Stimulated activated CD8-positive, alpha-beta memory T cell treated with anti-CD3 and anti-CD28 coated beads, Interleukin-7, amount 100 ng/mL, for 4 hours (primary cell): ENCODE measurements at places on chromosomes 16 and 17.

DNA sequence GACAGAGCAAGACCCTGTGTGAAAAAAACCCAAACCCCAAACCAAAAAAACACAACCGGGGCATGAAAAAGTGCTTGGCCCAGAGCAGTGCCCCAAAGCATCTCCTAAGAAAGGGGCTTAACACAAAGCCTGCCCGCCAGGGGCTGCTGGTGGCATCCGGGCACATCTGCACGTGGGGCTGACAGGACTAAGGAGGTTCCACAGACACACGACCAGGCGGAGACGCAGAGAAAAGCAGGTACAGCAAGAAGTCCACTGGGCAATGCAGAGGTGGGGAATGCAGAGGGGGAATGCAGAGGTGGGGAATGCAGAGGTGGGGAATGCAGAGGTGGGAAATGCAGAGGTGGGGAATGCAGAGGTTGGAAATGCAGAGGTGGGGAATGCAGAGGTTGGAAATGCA lies 109.2 kb downstream of the ZNF778 start:
- no peak for DNase-seq

GRCh38 chr17:11001651-11002050 lies 163.8 kb upstream of the PIRT start:
- no peak for DNase-seq

DNA sequence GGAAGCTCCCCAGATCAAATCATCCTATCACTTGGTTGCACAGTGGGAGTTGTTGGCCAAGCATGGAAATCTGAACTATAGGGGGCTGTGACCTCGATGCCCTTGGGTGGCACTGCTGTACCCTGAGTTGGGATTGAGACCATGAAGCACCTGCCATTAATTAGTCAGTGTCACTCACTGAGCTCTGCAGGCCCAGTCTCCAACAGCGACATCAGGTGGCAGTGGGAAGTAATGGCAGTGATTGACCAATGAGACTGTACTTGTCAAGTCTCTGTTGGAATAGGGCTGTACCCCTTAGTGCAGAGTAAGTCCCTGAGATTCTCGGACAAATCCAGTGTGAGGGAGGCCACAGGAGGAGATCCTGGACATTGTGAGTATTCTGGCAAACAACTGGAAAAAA lies 118.0 kb upstream of the RPL38 start:
- no peak for DNase-seq

DNA sequence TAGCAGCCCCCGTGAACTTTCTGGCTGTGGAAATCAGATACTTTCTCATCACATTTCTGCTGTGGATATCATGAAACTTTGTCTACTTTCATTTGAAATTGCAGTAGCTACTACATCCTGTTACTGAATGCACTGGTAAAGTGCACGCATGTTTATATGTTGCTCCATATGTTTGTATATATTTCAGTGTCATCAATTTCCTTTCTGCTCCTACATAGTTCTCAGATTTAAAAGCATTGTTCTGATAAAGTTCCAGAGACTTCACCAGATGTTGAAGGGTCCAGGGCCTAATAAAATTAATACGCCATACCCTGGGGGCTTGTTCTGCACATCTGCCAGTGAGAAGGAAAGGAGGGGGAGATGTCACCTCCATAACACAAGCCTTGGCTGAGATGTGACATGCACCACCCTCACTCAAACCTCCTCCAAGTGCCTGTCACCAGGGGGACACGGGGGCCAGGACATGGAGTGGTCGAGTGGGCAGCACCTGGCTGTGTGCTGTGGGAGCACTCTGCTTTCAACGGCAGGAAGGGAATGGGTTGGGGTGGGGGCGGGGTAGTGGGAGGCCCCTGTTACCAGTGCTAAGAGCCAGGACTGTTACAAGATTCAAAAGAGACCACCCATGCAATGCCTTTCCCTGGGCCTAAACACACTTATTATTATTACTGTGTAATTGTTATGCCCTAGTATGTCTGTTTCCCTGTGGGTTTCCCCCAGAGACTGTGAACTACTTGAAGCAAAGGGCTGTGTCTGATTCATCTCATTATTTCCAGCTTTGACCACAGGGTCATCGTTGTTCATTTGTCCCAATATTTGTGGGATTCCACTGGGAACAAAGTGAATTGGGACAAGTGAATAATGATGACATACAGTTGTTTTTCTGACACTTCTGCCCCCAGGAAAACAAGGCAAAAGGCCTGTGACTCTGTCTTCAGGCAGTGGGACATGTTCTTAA lies 193.4 kb downstream of the FOXL1 start:
- no peak for DNase-seq

DNA sequence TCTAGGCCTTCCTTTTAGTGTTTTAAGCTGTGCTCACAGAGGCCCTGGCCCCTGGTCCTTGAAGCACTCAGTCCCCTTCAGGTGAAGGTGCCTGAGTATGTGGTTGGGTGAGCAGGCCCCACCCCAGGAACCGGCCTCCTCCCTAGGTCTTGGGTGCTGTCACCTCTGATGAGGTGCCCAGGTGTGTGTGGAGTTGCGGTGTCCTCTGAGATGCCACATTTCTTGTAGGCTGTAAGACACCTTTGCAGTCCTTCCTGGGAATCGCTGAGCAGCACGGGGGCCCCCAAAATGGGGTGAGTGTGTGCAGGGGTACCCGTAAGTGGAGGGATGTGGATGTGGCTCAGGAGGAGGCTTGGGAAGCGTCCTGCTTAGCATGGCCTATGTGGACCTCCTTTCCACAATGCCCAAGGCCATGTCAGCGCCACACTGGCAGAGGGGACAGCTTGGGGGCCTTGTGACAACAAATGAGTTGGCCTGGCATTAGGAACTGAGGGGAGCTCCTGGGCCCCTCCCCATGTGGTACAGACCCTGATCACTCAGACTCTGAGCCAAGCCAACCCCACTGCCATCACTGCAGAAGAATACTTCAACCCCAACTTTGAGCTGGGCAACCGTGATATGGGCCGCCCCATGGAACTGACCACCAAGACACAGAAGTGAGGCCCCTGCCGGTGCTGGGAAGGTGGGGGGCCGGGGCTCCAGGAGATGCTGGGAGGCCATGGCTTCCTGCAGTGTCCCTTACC lies 11.2 kb downstream of the CORO6 start:
- DNase-seq, result no peak

DNA sequence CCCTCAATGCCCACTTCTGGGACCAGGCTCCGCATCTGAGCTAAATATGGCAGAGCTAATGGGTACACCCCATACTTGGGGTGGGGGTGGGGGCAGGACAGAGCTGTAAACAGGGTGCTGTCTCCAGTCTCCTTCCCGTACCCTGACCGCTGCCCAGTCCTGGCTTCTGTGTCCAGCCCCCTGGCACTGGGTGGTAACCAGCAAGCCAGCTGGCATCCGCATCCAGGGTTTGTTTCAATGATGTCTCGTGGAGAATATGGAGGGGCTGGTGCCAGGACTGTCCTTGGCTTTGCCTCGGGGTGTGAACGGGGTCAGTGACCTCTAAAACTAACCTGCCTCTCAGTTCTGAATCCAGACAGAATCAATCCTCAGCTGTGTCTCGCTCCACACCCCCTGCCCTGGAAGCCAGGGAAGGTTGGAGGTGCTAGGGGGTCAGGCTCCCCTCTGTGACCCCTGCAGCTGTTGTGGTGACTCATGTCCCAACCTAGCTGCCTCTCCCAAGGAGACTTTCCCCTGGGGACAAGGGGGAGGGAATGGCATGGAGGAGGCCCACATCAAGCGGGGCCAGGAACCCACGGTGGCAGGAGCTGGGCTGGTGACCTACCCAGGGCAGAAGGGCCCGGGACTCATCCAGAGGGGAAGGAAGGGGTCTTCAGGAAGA lies 1.5 kb upstream of the PNMT start:
- no peak for DNase-seq

DNA sequence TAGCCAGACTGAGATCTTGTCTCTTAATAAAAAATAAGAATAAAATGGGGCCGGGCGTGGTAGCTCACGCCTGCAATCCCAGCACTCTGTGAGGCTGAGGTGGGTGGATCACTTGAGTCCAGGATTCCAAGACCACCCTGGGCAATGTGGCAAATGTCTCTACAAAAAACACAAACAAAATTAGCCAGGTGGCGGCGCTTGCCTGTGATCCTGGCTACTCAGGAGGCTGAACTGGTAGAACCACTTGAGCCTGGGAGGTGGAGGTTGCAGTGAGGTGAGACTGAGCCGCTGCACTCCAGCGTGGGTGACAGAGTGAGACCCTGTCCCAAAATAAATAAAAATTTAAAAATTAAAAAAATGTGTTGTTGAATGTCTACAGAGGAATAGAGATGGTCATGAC lies 2.9 kb upstream of the DEF8 start:
- DNase-seq, result no peak

DNA sequence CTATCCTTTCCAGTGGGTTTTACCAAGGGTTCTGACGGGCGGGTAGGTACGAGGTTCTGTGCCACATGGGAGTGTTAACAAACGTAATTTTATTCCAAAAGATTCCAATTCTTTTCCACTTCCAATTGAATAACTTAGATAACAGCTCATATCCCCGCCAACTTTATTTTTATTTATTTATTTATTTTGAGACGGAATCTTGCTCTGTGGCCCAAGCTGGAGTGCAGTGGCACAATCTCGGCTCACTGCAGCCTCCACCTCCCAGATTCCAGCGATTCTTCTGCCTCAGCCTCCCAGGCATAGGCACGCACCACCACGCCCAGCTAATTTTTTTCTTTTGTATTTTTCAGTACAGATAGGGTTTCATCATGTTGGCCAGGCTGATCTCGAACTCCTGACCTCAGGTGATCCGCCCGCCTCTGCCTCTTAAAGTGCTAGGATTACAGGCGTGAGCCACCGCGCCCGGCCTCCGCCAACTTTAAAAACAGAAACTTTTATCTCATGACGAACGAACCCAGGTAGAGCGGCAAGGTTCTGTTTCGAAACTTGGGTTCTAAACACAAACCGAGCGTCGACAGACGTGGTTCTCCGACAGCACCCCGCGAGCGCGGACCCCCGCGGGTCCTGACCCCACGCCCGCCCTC lies 613 bp downstream of the ECI1 start:
- no peak for DNase-seq

- DNase-seq, result no peak
Observed at GRCh38 chr17:19716108-19717030, at the start of gene SLC47A2. Gene SLC47A2 (minus strand): TSS chr17:19716584. CDS start chr17:19716555, 29 bp downstream.

DNA sequence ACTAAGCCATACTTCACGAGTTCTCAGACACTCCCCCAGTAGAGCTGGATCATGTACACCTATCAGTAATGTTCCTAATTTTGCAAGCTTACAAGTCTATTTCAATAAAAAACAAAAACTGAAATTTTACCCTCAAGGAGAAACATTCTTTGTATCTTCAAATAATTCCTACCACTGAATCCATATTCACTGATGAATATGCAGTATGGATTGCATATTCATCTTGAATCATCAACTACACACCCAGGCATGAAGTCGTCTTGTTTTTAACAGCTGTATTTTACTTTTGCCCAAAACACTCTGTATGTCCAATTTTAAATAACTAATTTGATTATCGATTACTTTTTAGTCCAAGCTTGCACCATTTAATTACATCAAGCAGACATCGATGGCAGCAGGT lies 31.8 kb downstream of the ZDHHC7 start:
- no peak for DNase-seq

DNA sequence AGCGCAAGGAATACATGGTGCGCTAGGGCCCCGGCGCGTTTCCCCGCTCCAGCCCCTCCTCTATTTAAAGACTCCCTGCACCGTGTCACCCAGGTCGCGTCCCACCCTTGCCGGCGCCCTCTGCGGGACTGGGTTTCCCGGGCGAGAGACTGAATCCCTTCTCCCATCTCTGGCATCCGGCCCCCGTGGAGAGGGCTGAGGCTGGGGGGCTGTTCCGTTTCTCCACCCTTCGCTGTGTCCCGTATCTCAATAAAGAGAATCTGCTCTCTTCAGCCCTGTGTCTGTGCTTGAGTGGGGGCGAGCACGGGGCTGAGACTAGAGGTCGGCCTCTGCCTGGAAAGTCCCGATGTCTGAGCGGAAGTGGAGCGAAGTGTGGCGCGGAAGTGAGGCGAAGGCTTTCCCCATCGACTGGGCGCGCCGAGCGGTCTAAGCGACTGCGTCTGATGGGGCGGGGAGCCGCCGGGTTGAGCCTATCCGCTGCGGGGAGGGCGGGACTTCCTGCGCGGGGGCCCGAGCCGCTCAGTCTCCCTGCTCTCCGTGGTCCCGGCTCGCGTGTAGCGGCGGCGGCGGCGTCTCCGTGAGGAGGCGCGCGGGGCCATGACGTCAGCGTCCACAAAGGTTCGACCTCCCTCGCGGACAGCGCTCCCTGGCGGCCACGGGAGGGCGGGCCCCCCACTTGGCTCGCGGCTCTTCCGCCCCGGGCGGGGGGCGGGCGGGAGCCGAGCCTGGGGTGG lies 2.0 kb downstream of the RNASEK start:
- peak; percentile 99 for DNase-seq

DNA sequence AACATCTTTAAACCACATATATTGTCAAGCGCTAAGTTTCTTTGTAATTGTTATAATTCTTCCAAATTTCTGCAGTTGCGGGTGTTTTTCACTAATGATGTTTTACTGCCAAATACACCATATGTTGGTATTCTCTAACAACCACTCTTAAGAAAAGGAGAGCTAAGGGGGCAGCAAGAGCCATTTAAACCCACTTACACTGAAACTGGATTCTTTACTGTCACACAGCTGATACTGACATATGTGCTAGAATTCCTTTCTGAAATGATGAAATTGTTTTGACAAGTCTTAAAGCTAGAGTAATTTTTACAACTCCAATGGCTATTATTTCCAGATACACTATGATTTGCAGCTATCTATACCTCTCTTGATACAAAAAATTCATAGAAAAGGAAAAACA lies 483.1 kb downstream of the CDH11 start:
- no peak for DNase-seq

DNA sequence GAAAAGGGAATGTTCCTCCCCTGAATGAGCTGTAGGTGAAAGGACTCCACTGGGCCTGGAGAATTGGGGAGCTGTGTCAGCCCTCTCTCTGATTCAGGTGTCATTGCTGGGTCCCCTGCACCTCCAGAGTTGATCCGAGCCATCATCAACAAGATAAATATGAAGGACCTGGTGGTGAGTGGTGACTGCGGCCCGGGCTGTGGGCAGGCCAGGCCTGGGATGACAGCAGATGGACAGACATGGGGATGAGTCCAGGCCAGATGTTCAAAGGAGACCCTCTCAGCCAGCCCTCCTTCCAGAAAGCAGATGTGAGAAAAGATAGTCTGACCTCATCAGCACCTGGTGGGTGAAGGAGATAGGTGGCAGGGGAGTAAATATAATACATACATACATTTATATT lies 4.6 kb downstream of the CHAD start:
- DNase-seq, result no peak

GRCh38 chr17:63486317-63487013 lies 9.6 kb downstream of the ACE start:
- no peak for DNase-seq

DNA sequence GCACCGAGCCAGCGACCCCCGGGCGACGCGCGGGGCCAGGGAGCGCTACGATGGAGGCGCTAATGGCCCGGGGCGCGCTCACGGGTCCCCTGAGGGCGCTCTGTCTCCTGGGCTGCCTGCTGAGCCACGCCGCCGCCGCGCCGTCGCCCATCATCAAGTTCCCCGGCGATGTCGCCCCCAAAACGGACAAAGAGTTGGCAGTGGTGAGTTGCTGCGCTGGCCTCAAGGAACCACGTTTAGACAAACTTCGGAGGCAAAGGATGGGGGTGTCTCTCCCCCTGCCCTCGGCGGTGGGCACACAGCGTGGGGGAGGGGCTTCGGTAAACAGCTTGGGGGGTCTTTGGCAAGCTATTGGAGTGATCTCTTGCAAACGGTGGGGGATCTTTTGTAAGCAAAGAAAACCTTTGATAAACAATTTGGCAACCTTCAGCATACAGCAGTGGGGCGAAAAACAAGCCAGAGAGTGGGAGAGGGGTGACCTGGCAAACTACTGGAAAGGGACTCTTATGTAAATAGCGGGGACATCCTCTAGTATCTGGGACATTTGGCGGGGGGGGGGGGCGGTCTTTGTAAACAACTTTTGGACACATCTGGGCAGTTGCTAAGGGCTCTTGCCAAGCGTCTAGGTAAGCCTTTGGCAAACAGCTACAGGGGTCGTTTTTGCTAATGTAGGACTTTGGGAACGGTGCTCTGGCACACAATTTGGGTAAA lies 587 bp downstream of the MMP2 start:
- DNase-seq, result no peak
